ENCODE measurements at places on chromosomes 6 and 20.
A peak's percentile ranks its signal among the peaks of the same experiment; 100 is the strongest.

DNA sequence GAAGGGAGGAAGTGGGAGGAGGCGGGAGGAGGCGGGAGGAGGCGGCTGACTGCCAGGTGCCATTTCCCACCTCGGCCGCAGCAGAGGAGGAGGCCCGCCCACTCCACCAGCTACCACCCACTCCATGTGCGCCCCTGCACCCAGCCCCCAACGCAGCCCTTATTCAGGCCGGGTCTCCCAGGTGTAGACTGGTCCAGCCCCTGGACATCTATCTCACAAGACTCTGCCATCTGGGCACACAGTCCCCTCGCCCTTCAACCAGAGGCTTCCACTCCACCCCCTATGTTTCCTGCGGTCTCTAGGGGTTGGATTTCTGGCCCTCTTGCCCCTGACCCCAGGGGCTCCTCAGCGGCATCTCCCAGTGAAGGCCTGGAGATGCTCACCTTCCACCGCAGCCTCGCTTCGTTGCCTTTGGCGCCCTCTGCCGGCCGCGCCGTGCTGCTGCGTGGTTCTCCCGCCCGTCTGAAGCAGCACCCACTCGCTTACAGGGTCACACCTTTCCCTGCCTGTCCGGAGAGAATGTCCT lies 32.6 kb upstream of the FAM83D start:
- DNase-seq = peak; percentile 72

- DNase-seq = no peak
These were observed 101.2 kb upstream of the ARMC2 start for GRCh38 chr6:108746836-108747575.

DNA sequence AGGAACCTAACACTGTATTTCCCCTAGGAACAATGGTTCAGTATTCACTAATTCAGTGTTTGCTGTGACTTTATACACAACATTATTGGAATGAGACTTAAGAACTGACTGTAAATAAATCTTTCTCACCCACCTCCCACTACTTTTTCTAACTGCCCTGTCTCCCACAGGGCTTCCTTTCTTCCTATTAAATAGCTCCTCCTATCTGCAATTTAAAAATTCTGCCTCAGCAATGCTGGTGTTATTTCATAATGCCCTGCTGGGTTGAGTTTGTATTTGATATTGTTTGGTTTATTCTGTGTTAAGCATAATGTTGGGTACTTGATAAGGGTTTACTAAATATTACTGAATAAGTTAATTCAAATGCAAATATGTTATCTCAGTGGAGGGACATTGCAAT lies 573.1 kb upstream of the RNF217 start:
- DNase-seq = no peak

DNA sequence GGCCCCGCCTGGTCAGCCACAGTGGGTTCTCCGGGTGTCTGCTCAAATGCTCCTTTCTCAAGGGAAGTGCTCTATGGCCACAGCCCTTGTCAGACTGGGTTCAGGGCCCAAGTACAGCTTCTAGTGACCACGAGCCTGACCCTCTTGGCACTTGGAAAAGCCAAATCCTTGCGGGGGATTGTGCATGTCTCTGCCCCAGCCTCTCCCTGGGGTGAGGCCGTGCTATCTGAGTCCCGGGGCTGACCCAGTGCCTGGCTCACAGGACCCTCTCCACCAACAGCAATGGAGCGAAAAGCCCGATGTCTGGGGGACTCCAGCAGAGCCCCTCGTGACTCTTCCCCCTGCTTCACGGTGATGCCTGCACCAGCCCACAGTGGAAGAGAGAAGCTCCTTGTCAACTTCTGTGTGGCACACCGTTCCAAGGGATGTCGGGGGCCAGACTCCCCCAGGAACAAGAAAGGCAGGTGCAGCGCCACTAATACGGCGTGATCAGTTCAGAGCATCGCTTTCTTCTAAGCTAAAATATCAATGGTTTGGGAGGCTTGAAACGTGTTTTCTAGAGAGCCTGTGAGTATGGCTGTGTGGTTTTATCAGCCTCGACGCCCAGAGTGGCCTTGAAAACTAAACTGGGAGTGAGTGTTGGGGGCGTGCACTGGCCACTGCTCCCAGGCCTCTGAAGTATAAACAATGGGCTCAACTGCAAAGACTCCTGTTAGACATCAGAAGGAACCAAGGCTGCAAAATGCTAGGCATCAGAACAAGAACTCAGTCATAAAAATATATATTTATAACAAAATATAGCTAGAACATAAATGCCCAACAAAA lies 51.9 kb downstream of the DLL1 start:
- no peak for DNase-seq

DNA sequence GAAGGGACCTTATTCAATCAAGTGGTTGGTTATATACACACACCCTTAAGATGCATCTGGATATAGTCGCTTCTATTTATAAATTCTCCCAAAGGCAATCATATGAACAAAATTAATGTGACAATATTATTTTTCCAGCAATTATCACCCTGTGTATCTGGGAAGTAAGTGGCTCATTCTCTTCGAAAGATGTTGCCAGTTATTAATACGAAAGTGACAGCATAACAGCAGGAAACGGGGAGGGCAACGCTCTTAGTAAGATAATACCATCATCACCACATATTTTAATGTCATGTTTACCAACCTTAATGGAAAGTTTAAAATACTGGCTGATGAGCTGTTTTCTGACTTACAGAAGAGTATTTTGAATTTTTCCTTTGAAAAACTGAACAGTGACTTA lies 697.2 kb upstream of the AGPAT4 start:
- no peak for DNase-seq

DNA sequence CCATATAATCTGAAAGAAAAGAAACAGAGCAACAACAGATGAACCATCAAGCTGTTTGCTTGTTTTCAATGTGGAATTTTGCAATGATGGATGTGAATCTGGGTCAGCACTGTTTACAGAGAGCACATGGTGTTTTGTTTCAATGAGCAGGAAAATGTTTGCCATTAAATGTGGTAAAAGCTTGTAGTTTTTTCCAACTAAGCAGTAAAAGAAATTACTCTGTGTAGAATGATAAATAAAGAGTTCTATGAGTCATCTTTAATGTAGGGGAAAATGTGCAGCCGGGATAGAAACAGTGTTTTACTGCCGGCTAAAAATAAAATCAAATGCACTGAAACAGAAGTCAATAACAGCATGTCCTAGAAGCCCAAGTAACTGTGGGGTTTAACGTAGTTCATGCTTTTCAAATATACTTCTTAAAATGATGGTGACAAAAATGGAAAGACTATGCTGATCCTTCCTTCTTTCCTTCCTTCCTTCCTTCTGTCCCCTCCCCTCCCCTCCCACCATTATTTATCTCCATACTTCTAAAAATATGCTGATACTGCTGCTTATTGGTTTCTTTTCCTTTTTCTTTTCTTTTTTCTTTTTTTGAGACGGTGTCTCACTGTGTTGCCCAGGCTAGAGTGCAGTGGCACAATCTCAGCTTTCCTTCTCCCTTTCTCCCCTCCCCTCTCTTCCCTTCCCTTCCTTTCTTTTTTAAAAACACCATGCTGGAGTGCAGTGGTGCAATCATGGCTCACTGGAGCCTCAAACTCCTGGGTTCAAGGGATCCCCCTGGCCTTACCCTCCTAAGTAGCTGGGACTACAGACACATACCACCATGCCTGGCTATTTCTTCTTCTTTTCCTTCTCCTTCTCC lies 6.3 kb upstream of the NAA20 start:
- DNase-seq = no peak

DNA sequence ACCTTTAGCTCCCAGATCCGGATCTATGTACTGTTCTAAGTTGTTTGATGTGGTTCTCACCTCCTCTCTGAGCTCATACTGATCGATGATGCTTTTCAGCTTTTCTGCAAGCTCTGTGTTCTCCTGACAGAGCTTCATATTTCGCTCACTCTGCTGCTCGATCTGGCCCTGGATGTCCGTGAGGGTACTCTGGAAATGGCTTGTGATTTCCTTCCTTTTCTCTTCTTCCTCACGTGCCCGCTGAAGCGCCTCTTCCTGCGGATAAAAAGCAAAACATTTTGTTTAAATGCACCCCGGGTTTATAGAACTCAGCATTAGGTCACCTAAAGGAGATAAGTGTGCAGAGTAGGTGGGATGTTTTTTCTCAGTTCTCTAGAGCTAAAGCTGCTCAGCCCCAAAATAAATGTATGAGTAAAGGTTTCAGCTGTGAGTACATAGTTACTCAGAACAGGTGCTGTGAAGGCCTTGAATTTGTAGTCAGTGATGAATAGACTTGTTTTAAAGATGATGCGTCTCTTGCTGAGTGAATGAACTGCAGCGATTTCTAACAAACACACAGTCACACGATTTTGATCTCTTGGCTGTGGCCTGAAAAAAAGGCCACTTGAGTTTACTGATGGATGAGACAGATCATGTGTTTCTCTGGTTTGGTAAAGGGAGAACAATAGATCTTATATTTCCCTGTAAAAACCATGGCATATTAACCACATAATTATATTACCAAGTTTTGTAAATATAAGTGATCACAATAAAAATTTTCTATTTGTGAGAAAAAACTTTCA lies 29.1 kb downstream of the TXLNB start:
- no peak for DNase-seq

DNA sequence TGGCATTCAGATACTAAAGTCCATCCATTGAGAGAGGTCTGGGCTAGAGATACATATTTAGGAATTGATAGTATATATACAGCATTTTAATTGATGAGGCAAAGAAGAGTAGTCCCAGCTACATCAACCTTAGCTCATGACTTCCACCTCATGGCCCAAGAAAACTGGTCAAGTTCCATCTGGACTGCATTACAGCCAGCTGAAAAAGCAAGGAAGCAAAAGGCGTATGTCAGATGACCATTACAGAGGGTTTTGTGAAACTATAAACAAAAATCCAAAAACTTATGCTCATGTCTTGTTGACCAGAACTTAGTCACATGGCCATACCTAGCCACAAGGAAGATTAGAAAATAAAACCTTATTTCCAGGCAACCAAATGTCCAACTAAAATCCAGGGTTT lies 46.8 kb upstream of the RNF146 start:
- DNase-seq = no peak

DNA sequence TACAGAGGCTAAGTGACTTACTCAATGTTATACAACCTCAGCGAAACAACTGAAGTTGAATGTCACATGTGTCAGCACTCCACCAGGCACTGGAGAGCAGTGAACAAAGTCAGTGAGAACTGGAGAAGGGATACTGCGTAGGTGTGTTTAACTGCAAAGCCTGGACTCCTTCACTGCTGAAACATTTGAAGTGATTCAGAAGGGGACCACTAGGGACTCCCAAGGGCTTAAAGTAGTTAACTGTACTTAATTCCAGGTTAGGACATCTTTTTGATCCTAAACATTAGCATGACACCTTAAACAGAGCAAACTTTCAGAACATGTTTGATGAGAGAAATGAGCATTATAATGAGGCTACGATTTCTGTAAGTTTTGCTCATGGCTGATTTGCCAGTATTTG lies 45.0 kb upstream of the ZBTB24 start:
- no peak for DNase-seq

Measured in stimulated activated CD8-positive, alpha-beta memory T cell treated with anti-CD3 and anti-CD28 coated beads, Interleukin-4, amount 100 ng/mL, for 1 hour (primary cell).